ENCODE measurements at places on chromosomes 4 and X. TPM values are rescaled to one million over a fixed set of nuclear protein-coding genes. Genes with fewer than 3 reads are reported as not detected.
A peak's percentile ranks its signal among the peaks of the same experiment; 100 is the strongest.

The KLHL5 gene
- 15.3 TPM for total RNA-seq

The SSX4 gene
- total RNA-seq, result not detected

The CITED1 gene
- not detected for total RNA-seq

The PCDH19 gene
- 1.3 TPM for total RNA-seq

The ADGRL3 gene
- 5.1 TPM for total RNA-seq

DNA sequence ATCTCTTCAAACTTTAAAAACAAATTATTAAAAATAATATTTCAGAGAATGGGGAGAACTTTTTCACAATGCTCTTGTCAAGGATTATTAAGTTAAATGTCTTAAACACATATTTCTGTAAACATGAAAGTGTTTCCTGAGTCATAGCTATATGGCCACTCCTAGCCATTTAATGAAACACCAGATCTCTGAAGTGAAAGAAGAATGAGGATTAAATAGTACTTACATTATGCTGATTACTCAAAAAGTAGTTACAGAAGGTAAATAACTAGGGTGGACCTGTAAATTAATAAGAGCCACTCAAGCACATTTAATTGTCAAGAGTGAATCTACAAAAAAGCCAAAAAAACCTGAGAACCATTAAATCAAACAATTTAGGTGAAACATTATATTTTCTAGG lies 57.6 kb upstream of the GALNT7 start:
- no peaks in the 10 kb centered on the region for H3K36me3 ChIP-seq
- H3K27me3 ChIP-seq, result no peaks in the 10 kb centered on the region
- DNase-seq, result no peak
- no peaks in the 10 kb centered on the region for H3K4me1 ChIP-seq

DNA sequence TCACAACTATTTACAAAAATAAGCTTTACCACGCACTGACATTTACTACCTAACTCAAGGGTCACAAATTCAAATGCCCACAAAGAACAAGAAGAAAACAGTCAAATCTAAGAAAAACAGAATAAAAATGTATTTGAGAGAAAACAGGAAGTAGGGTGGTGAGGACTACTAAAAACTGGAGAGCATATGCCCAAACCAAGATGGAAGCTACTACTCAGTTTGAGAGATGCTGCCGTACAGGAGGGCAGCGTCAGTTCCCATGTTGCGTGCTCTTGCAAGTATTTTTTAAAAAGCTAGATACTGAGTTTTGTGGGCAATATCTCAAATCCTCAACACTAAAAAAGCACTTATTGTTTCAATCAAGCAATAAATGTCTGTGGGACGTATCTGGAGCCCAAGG lies 16.2 kb downstream of the HNRNPD start:
- peaks cover 4% of the 10 kb centered on the region for H3K36me3 ChIP-seq
- no peaks in the 10 kb centered on the region for H3K27me3 ChIP-seq
- H3K4me3 ChIP-seq, result no peak overlapping the region
- DNase-seq, result no peak
- no peak overlapping the region for H3K27ac ChIP-seq
- H3K4me1 ChIP-seq, result peaks cover 67% of the 10 kb centered on the region

- no peaks in the 10 kb centered on the region for H3K4me1 ChIP-seq
- H3K36me3 ChIP-seq, result no peaks in the 10 kb centered on the region
- no peak overlapping the region for H3K4me3 ChIP-seq
These were observed 2595.9 kb downstream of the PCDH7 start for GRCh38 chr4:33316033-33316432.

GRCh38 chr4:94486372-94486801 lies 34.6 kb downstream of the PDLIM5 start:
- H3K4me3 ChIP-seq, result no peak overlapping the region
- H3K36me3 ChIP-seq, result no peaks in the 10 kb centered on the region
- H3K27ac ChIP-seq, result no peak overlapping the region
- no peak for DNase-seq
- H3K27me3 ChIP-seq, result no peaks in the 10 kb centered on the region

- no peak for DNase-seq
- no peak overlapping the region for H3K27ac ChIP-seq
- H3K4me1 ChIP-seq, result no peaks in the 10 kb centered on the region
- no peak overlapping the region for H3K4me3 ChIP-seq
- no peaks in the 10 kb centered on the region for H3K36me3 ChIP-seq
These were observed 119.2 kb downstream of the NHS start for GRCh38 chrX:17494216-17494615.

- no peak overlapping the region for H3K27ac ChIP-seq
- H3K4me1 ChIP-seq, result peaks cover 5% of the 10 kb centered on the region
- H3K4me3 ChIP-seq, result no peak overlapping the region
- no peaks in the 10 kb centered on the region for H3K36me3 ChIP-seq
These were observed 180.5 kb upstream of the RBPJ start for GRCh38 chr4:26140150-26140898.

DNA sequence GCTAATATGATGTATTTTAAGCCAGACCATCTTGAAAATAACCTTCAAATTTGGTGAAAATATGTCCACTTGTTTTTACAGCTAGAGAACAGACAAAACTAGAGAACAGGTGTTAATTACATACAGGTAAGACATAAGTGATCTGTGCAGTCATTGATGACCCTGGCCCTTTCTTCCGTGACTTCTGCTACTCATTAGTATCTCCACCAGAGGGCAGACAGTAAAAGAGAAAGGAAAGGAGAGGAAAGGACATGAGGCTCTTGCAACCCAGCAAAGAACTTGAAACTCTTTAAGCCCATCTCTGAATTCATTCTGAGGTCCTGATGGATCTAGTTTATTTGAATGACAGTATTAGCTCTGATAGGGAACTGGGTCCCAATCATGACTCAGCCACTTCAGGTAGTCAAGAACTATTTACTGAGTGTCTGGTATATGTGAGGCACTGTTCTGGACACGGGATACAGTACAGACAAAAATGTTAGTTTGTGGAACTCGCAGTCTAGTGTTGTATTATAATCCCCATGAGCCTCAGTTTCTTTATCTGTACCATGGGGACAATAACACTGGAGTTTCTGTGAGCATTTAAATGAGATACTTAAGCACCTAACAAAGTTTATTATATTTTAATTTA lies 121.0 kb upstream of the TEX13D start:
- no peaks in the 10 kb centered on the region for H3K27me3 ChIP-seq
- no peaks in the 10 kb centered on the region for H3K4me1 ChIP-seq
- no peak for DNase-seq
- no peaks in the 10 kb centered on the region for H3K36me3 ChIP-seq
- H3K4me3 ChIP-seq, result no peak overlapping the region
- no peak overlapping the region for H3K27ac ChIP-seq

- peaks cover 10% of the 10 kb centered on the region for H3K27me3 ChIP-seq
- no peak overlapping the region for H3K4me3 ChIP-seq
- DNase-seq, result no peak
- H3K4me1 ChIP-seq, result no peaks in the 10 kb centered on the region
These were observed 75.5 kb upstream of the ADRA2C start for GRCh38 chr4:3690551-3691152.

DNA sequence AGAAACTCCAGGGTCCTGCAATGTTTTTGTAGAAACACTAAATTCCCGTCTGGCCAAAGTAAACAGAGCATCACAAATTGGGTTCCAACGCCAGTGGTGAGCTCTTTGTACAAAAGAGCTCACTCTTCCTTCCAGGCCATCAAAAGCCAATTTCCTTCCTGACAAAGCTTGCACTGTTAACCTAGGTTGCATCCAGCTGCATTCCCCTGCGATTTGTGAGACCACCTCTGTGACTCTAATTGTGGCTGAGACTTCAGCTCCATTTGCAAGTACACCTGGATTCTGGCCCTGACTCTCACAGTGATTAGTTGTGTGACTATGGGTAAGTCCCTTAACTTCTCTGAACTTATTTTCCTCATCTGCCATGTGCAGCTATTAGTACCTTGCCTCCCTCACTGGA lies 212.5 kb upstream of the CXorf66 start:
- H3K27ac ChIP-seq, result no peak overlapping the region
- DNase-seq, result no peak
- H3K4me3 ChIP-seq, result no peak overlapping the region
- H3K36me3 ChIP-seq, result no peaks in the 10 kb centered on the region

DNA sequence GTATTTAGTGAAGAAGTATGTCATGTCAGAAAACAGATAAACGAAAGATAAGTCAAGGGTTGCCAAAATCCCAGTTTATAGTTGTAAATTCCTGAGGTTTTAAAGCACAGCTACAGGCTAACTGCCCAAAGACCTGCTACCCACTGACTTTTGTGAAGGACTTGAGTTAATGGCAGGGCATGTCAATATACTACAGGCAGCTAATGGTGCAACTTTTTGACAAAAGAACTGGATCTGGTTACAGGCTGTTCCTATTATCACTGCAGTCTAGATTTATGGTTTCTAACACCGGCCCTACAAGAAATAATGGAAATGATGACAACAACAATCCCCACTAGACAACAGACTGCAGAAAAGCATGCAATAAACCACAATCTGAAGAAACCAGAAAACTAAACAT lies 6.4 kb downstream of the SCML2 start:
- no peak overlapping the region for H3K4me3 ChIP-seq
- DNase-seq, result no peak
- H3K4me1 ChIP-seq, result no peaks in the 10 kb centered on the region
- H3K36me3 ChIP-seq, result no peaks in the 10 kb centered on the region
- H3K27me3 ChIP-seq, result no peaks in the 10 kb centered on the region
- no peak overlapping the region for H3K27ac ChIP-seq

DNA sequence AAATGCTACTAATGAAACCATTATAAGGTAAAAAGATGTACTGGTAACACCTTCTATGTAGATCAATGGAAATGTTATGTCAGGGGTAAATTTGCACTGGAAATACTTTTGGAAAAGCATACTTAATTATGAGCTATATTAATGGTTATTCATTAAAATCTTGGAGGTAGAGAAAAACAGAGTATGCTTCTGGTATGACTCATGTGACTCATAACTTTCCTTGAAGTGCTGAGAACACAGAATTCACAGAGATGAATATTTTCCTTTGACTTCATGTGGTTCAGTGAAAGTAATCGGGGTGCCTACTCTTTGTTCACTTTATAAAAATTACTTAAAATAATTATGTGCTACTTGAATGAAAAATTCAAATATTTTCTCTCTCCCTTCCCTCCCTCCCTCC lies 254.2 kb downstream of the KCTD8 start:
- H3K36me3 ChIP-seq, result no peaks in the 10 kb centered on the region
- DNase-seq, result no peak

DNA sequence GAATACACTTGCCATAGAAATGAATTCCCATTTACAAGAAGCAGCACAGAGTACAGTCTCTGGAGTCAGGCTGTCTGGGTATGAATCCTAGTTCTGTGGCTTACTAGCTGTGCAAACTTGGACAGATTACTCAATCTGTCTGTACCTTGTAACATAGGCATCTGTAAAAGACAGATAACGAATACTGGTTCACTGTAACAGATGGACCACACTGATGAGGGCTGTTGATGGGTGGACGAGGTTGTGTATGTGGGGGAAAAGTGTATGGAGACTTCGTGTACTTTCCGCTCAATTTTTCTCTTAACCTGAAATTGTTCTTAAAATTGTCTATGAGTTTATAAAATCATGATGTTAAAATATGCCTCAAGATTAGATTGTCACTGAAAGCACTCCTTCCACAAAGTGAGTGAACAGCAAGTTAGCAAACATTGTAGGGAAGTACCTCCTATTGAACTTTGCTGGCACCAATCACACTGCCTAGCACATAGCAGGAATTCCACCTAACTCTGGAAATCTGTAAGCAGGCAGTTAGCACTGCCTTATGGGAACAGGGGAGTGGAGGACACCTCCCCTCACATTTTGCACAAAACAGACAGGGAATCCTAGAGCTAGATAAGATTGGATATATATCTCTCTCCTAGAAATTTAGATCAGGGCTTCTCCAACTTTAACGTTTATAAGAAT lies 6.5 kb upstream of the EXOSC9 start:
- no peaks in the 10 kb centered on the region for H3K4me1 ChIP-seq
- H3K4me3 ChIP-seq, result no peak overlapping the region
- H3K36me3 ChIP-seq, result no peaks in the 10 kb centered on the region
- H3K27me3 ChIP-seq, result peaks cover 39% of the 10 kb centered on the region
- no peak for DNase-seq

- no peaks in the 10 kb centered on the region for H3K27me3 ChIP-seq
- no peak overlapping the region for H3K4me3 ChIP-seq
These were observed 364.6 kb upstream of the FAT1 start for GRCh38 chr4:187088070-187088799.

- no peaks in the 10 kb centered on the region for H3K36me3 ChIP-seq
- H3K27me3 ChIP-seq, result no peaks in the 10 kb centered on the region
- peak; percentile 69 for DNase-seq
- H3K4me3 ChIP-seq, result no peak overlapping the region
These were observed 4.5 kb downstream of the G6PD start for GRCh38 chrX:154541896-154542722.

- peaks cover 14% of the 10 kb centered on the region for H3K36me3 ChIP-seq
- H3K27me3 ChIP-seq, result no peaks in the 10 kb centered on the region
- DNase-seq, result no peak
- peak overlapping the region; percentile 87 for H3K27ac ChIP-seq
- peaks cover 7% of the 10 kb centered on the region for H3K4me1 ChIP-seq
- peak overlapping the region; percentile 52 for H3K4me3 ChIP-seq
These were observed 665 bp downstream of the PSMD10 start for GRCh38 chrX:108090491-108091263.

DNA sequence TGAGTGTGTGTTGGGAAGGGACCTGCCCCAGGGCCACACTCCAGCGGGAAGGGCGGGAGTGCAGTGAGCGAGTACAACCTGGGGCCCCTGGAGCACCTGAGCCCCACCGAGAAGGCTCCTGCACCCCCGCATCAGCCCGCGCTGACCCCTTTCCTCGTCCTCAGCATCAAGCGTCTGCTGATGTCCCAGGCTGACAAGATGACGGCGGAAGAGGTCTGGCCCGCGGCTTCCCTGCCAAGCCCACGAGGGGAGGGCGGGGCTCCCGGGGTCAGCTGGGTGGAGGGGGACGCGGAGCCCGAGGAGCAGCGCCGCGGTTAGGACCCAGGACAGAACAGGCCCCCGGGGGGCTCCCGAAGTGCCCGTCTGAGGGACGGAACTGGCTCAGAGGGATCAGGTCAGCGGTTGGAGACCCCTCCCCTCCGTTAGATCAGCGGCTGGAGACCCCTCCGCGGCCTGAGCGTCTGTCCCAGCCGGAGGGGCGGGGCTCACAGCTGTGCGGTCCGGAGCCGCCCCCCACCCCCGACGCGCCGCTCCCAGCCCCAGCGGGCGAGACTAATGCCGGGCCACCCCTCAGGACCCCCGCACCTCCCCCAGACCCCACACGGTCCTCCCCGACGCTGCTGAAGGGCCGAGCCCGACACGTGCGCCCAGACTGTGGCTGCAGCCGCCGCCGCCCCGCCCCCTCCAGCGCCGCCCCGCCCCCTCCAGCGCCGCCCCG lies 6.7 kb downstream of the MYL5 start:
- no peaks in the 10 kb centered on the region for H3K36me3 ChIP-seq
- H3K4me1 ChIP-seq, result peaks cover 24% of the 10 kb centered on the region
- no peak overlapping the region for H3K27ac ChIP-seq
- DNase-seq, result peak; percentile 75
- H3K27me3 ChIP-seq, result no peaks in the 10 kb centered on the region

DNA sequence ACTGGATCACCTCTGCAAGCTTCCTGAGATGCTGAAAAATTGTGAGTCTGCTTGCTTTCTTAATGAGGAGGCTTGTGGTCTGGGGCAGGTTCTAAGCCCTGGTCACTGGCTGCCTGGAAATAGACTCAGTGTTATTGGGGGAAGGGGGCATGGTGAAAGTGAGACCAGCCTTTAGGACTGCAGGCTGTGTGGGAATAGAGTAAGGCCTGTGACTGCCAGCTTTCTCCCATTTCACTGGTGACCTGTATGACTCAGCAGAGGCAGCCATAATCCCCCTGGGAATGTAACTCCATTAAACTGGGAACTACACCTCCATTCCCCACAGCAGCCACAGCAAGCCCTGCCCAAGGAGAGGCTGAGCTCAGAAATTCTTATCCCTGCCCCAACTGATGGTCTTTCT lies 55.9 kb upstream of the IL15 start:
- H3K36me3 ChIP-seq, result no peaks in the 10 kb centered on the region
- no peak for DNase-seq
- H3K4me3 ChIP-seq, result no peak overlapping the region
- no peak overlapping the region for H3K27ac ChIP-seq
- H3K4me1 ChIP-seq, result no peaks in the 10 kb centered on the region
- H3K27me3 ChIP-seq, result no peaks in the 10 kb centered on the region
